ENCODE measurements at places on chromosomes 2 and 18. TPM values are rescaled to one million over a fixed set of nuclear protein-coding genes. Genes with fewer than 3 reads are reported as not detected.
A peak's percentile ranks its signal among the peaks of the same experiment; 100 is the strongest.

- peak; percentile 69 for DNase-seq
- peak overlapping the region; percentile 95 for H3K4me3 ChIP-seq
- peak overlapping the region; percentile 98 for H3K27ac ChIP-seq
- peaks cover 28% of the 10 kb centered on the region for H3K4me1 ChIP-seq
- H3K36me3 ChIP-seq, result no peaks in the 10 kb centered on the region
These were observed 494 bp downstream of the HNRNPLL start for GRCh38 chr2:38602136-38602731.

- no peak overlapping the region for H3K4me3 ChIP-seq
- H3K36me3 ChIP-seq, result no peaks in the 10 kb centered on the region
- peaks cover 12% of the 10 kb centered on the region for H3K4me1 ChIP-seq
- H3K27me3 ChIP-seq, result no peaks in the 10 kb centered on the region
- H3K27ac ChIP-seq, result no peak overlapping the region
- DNase-seq, result no peak
These were observed 177.4 kb upstream of the HS6ST1 start for GRCh38 chr2:128495996-128496547.

- H3K27me3 ChIP-seq, result peaks cover 26% of the 10 kb centered on the region
- no peak overlapping the region for H3K27ac ChIP-seq
- DNase-seq, result peak; percentile 43
These were observed 1.5 kb downstream of the SMCHD1 start for GRCh38 chr18:2656981-2657512.

GRCh38 chr2:49359721-49360406, 205.5 kb upstream of the FSHR start:
- H3K27me3 ChIP-seq, result no peaks in the 10 kb centered on the region
- no peaks in the 10 kb centered on the region for H3K36me3 ChIP-seq
- H3K27ac ChIP-seq, result no peak overlapping the region
- peaks cover 12% of the 10 kb centered on the region for H3K4me1 ChIP-seq

- H3K27ac ChIP-seq, result no peak overlapping the region
- H3K4me1 ChIP-seq, result no peaks in the 10 kb centered on the region
- H3K36me3 ChIP-seq, result no peaks in the 10 kb centered on the region
- H3K27me3 ChIP-seq, result no peaks in the 10 kb centered on the region
- no peak overlapping the region for H3K4me3 ChIP-seq
These were observed 38.4 kb downstream of the KIF1A start for GRCh38 chr2:240781471-240782220.

DNA sequence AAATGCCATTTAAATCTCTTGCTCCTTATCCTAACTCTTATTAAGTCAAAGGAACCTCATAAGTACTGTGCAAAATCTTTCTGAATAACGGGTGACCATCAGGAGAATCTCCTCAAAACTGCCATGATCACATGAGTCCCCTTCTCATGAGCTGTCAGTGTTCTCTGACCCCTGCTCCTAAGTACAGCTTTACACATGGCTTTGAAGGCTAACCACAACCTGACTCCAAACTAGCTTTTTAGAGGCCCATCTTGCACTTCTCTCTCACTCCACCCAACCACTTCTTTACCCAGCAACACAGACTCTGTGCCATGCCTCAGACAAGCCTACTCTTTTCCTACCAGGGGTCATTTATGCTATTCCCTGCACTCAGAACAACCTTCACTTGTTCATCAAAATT, 253.8 kb downstream of the GPD2 start:
- H3K27ac ChIP-seq, result no peak overlapping the region
- no peak overlapping the region for H3K4me3 ChIP-seq
- no peaks in the 10 kb centered on the region for H3K36me3 ChIP-seq
- no peak for DNase-seq

GRCh38 chr2:70712916-70713315, 55.1 kb downstream of the ADD2 start:
- peaks cover 24% of the 10 kb centered on the region for H3K4me1 ChIP-seq
- no peak for DNase-seq

GRCh38 chr18:79863161-79864005, 65.6 kb downstream of the KCNG2 start:
- H3K4me3 ChIP-seq, result no peak overlapping the region
- DNase-seq, result no peak
- peaks cover 43% of the 10 kb centered on the region for H3K27me3 ChIP-seq
- H3K4me1 ChIP-seq, result no peaks in the 10 kb centered on the region
- H3K27ac ChIP-seq, result no peak overlapping the region

GRCh38 chr2:64857581-64858471, 131.4 kb upstream of the SLC1A4 start:
- peak; percentile 39 for DNase-seq
- no peak overlapping the region for H3K27ac ChIP-seq
- H3K36me3 ChIP-seq, result no peaks in the 10 kb centered on the region
- peaks cover 37% of the 10 kb centered on the region for H3K27me3 ChIP-seq
- H3K4me1 ChIP-seq, result peaks cover 39% of the 10 kb centered on the region

DNA sequence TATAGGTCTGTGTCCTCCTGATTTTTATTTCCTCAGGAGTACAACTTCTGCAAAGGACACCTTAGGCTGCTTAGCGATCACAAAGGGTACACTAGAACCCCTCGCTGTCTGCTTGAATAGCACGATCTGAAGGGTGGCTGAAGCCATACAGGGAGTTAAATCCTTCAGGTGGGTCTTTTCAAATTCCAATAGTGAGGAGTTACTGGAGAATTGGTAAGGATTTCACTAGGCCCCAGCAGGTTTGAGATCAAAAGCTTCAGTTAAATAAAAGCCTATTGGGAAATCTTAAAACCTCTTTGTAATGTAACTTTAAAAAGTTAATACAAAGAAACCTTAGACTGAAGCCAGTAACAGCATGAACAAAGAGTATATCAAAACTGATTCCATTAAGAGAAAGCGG, 613.1 kb downstream of the ZEB2 start:
- DNase-seq, result peak; percentile 69
- H3K27me3 ChIP-seq, result no peaks in the 10 kb centered on the region
- no peak overlapping the region for H3K27ac ChIP-seq
- H3K4me3 ChIP-seq, result peak overlapping the region; percentile 12
- peaks cover 23% of the 10 kb centered on the region for H3K4me1 ChIP-seq
- no peaks in the 10 kb centered on the region for H3K36me3 ChIP-seq

DNA sequence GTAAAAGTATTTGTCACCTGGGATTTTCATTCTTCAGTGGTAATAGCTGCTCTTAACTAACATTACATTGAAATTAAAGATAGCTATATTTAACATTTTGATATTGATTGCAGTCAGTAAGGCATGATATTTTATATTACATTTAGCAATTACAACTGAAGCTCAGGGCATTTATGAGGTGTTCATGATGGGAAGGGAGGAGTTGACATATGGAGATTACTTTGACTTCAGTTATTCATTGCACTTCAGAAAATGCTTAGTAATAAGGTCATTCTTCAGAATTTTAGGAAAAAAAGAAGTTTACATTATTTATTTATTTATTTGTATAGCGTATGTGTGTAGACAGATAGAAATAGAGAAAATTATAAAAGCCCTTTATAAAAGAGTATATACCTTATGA, 352.0 kb downstream of the GALNT13 start:
- no peak overlapping the region for H3K4me3 ChIP-seq
- H3K4me1 ChIP-seq, result no peaks in the 10 kb centered on the region
- DNase-seq, result no peak
- no peaks in the 10 kb centered on the region for H3K27me3 ChIP-seq

DNA sequence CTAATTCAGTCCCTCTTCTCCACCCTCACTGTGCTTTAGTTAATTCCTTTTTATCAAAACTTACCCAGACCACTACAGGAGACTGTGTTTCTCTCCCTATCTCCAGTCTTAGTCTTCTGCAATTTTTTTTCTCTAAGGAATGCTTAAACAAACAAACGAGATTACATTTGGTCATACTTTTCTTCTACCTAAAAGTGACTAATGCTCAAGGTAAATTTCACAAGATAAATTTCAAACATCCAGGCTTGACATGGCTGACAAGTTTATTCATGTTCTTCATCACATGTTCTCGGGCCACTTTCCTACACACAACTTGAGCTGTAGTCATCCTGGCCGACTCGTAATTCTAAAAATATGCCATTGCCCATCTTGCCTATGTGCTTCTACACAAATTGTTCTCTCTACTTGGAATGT, 23.2 kb upstream of the ACSL3 start:
- no peak for DNase-seq
- no peak overlapping the region for H3K27ac ChIP-seq
- H3K27me3 ChIP-seq, result no peaks in the 10 kb centered on the region
- H3K4me1 ChIP-seq, result no peaks in the 10 kb centered on the region
- no peaks in the 10 kb centered on the region for H3K36me3 ChIP-seq

- no peaks in the 10 kb centered on the region for H3K36me3 ChIP-seq
- no peak overlapping the region for H3K27ac ChIP-seq
- peaks cover 18% of the 10 kb centered on the region for H3K4me1 ChIP-seq
- H3K4me3 ChIP-seq, result peak overlapping the region; percentile 37
These were observed 7.4 kb upstream of the TEX261 start for GRCh38 chr2:71001981-71002570.

DNA sequence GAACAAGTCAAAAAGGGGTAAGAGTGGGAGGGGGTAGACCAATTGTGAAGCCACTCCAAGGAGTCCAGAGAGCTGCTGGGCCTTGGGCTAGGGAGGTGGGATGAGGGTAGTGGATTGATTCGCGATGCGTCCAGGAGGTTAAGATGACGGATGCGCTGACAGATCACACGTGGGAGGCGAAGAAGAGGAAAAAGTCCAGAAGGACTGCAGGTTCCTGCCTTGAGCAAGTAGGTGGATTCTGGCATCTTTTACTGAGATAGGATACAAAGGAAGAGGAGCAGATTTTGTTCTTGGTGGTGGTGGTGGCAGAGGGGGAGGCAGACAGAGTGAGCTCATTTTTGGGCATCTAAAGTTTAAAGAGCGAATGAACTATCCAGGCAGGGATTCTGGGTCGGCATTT, 76.5 kb downstream of the KCTD1 start:
- H3K4me3 ChIP-seq, result no peak overlapping the region
- no peaks in the 10 kb centered on the region for H3K36me3 ChIP-seq
- H3K4me1 ChIP-seq, result peaks cover 15% of the 10 kb centered on the region
- H3K27ac ChIP-seq, result no peak overlapping the region

GRCh38 chr2:15965564-15966019, 25.2 kb downstream of the MYCN start:
- H3K36me3 ChIP-seq, result no peaks in the 10 kb centered on the region
- H3K27ac ChIP-seq, result no peak overlapping the region
- peak; percentile 95 for DNase-seq
- H3K4me1 ChIP-seq, result peaks cover 10% of the 10 kb centered on the region

DNA sequence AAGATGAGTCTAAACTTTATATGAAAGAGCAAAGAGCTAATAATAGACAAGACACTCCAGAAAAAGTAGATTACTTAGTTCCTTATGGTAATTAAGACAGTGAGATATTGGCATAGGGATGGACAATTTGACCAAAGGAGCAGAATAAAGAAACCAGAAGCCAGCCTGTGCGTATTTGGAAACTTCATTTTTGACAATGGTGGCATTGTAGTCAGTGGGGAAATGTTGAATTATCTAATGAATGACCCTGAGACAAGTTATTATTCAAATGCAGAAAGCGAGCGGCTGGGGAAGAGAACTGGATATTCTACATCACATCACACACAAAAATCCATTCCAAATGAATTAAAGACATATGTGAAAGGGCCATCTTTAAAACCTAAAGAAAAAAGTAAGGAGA, 144.3 kb downstream of the DTNB start:
- no peaks in the 10 kb centered on the region for H3K4me1 ChIP-seq
- no peak for DNase-seq
- H3K36me3 ChIP-seq, result no peaks in the 10 kb centered on the region
- H3K27ac ChIP-seq, result no peak overlapping the region

DNA sequence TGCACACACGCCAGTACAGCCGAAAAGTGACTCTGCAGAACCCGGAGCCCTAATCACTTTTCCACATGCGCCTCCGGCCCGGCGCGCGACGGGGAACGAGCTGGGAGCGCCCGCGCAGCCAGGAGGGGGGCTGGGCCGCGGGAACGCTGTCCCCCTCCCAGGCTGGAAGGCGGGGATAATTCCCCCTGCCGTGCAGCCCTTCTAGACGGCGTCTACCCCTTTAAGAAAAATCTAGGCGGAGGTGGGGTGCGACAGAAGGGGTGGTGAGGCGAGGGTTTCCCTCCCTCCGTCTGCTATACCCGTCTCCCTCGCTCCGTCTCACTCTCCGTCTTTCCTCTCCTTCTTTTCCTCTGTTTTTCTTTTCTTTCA, 2.4 kb downstream of the CYP26B1 start:
- peak overlapping the region; percentile 61 for H3K4me3 ChIP-seq
- no peaks in the 10 kb centered on the region for H3K36me3 ChIP-seq
- peak; percentile 64 for DNase-seq

- no peaks in the 10 kb centered on the region for H3K27me3 ChIP-seq
- DNase-seq, result no peak
- no peaks in the 10 kb centered on the region for H3K36me3 ChIP-seq
- no peak overlapping the region for H3K4me3 ChIP-seq
- no peak overlapping the region for H3K27ac ChIP-seq
- no peaks in the 10 kb centered on the region for H3K4me1 ChIP-seq
These were observed 75.5 kb downstream of the COPS8 start for GRCh38 chr2:237161189-237161588.

- H3K4me3 ChIP-seq, result no peak overlapping the region
- no peaks in the 10 kb centered on the region for H3K36me3 ChIP-seq
- peaks cover 9% of the 10 kb centered on the region for H3K4me1 ChIP-seq
- peak; percentile 48 for DNase-seq
- H3K27ac ChIP-seq, result no peak overlapping the region
These were observed 52.8 kb downstream of the FAM178B start for GRCh38 chr2:96933305-96934181.

- H3K27ac ChIP-seq, result no peak overlapping the region
- H3K27me3 ChIP-seq, result no peaks in the 10 kb centered on the region
- peaks cover 19% of the 10 kb centered on the region for H3K4me1 ChIP-seq
- DNase-seq, result peak; percentile 26
These were observed 82.4 kb downstream of the DTNB start for GRCh38 chr2:25590921-25591505.

DNA sequence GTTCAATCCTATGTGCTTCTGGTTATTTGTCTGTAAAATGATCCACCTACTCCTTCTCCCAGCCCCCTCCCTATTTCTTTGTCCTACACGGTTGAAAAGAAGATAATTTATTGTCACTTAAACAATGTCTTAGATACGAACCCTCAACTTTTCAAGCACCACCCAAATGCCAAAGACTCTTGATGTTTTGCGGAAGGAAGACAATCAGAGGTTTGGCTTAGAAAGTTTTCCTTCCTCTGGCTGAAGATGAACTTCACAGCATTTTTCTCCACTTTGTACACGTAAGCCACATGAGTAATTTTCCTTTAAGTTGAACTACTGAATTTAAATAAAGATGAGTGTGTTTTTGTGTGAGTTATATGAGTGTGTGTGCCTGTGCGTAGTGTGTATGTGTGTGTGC, 25.5 kb upstream of the SLC8A1 start:
- no peaks in the 10 kb centered on the region for H3K4me1 ChIP-seq
- no peak for DNase-seq
- H3K27ac ChIP-seq, result no peak overlapping the region
- no peak overlapping the region for H3K4me3 ChIP-seq

GRCh38 chr2:207772081-207772843, 2.6 kb upstream of the FZD5 start:
- no peaks in the 10 kb centered on the region for H3K27me3 ChIP-seq
- H3K27ac ChIP-seq, result no peak overlapping the region
- H3K36me3 ChIP-seq, result no peaks in the 10 kb centered on the region
- H3K4me3 ChIP-seq, result no peak overlapping the region

Gene SLC14A1
- total RNA-seq, result not detected

Gene CIB4
- total RNA-seq, result not detected

Gene FAHD2B
- 24.3 TPM for total RNA-seq

Gene CUL3
- 82.2 TPM for total RNA-seq

Gene IL36A
- not detected for total RNA-seq

Gene LOXHD1
- not detected for total RNA-seq

Gene EML6
- total RNA-seq, result 1.6 TPM

Data from neural progenitor cell (in vitro differentiated cells).